ENCODE measurements at places on chromosomes 11 and 22.

DNA sequence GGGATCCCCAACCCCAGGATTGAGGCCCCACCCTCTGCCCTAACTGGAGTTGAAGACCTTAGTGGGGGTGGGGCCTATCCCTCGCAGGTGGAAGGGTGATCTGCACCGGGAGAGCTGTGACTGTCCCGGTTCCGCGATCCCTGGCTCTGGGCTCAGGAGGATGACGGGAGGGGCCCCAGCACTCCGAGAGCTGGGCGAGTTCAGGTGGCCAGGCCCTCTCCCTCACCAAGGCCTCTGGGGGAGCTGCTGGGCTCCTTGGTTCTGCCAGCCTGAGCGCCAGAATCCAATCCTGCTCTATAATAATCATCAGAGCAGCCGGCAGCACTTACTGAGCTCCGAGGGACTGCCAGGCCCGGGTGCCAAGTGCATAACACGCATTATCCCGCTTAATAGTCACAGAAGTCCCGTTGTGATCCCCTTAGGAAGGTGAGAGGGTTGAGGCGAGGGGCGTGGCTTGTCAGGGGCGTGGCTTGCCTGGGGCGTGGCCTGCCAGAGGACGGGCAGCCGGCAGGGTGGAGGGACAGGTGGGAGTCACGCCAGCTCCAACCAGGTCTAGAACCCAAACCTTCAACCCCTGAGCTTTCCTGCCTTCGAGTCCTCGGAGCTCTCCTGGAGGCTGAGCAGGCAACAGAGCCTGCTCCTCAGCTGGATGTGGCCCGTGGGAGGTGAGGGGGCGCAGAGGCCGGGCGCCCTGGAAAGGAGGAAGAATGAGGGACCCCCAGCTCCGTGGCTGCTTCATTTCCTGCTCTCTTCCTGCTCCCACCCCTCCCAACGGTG lies 7.3 kb upstream of the SYT7 start:
- DNase-seq, result peak; percentile 79
- H3K4me1 ChIP-seq, result peaks cover 48% of the 10 kb centered on the region
- peaks cover 47% of the 10 kb centered on the region for H3K27me3 ChIP-seq
- peak overlapping the region; percentile 58 for H3K4me3 ChIP-seq

DNA sequence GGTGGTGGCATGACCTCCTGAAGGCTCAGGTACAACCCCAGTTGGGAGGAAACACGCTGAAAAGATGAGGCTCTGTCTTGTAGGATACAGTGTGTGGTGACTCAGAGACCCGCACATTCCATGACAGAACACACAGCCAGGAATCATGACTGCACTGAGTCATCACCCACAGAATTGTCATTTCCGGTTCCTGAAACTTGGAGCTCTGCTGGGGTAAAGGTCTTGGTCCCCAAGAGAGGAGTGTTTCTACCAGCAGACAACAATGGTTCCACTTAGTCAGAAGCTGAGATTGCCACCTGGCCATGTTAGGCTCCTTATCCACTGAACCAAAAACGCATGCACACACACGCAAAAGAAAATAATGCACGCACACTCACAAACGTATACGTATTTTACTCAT lies 31.5 kb upstream of the CYB5R3 start:
- no peak overlapping the region for H3K27ac ChIP-seq
- H3K4me1 ChIP-seq, result peaks cover 40% of the 10 kb centered on the region
- no peak for DNase-seq

DNA sequence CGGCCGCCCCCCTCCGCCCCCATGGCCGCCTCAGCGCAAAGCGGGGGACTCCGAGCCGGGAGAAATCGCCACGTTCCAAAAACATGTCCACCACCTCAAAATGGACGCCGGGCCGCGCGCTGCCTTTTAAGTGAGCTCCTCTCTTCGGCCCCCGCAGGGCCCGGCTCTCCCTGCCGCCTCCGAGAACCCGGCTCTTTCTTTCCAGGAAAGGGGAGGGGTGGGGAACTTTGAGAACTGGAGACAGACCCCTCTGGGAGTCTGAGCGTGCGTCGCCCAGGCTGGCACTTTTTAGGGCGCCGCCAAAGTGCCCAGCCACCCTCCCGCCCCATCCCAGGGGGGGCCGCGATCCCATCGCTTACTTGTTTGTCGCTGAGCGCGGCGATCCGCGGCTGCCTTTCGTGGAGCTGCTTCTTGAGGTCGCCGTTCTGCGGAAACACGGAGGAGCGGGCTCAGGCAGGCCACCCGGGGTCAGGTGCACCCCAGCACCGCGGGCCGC lies 1.6 kb downstream of the PHF21B start:
- peak; percentile 65 for DNase-seq
- H3K4me3 ChIP-seq, result peak overlapping the region; percentile 80
- no peak overlapping the region for H3K27ac ChIP-seq
- peaks cover 52% of the 10 kb centered on the region for H3K4me1 ChIP-seq
- peaks cover 22% of the 10 kb centered on the region for H3K36me3 ChIP-seq

DNA sequence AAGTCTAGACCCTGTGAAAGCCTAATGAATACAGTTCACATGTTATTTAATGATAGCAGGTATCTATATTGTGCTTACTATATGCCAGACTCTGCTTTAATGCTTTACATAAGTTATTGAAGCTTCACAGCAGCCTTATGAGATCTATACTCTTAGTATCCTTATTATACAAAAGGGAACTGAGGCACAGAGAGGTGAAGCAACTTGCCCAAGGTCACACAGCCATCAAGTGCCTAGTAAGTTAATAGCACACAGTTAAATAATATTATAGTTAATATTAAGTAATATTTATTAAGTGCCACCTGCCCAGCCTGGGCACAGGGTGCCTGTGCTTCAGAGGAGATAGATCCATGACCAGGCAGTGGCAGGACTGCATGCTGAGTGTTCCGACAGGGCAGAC lies 78.1 kb downstream of the TP53I11 start:
- H3K4me1 ChIP-seq, result peaks cover 29% of the 10 kb centered on the region
- peaks cover 10% of the 10 kb centered on the region for H3K27me3 ChIP-seq
- peaks cover 12% of the 10 kb centered on the region for H3K36me3 ChIP-seq
- no peak overlapping the region for H3K27ac ChIP-seq

DNA sequence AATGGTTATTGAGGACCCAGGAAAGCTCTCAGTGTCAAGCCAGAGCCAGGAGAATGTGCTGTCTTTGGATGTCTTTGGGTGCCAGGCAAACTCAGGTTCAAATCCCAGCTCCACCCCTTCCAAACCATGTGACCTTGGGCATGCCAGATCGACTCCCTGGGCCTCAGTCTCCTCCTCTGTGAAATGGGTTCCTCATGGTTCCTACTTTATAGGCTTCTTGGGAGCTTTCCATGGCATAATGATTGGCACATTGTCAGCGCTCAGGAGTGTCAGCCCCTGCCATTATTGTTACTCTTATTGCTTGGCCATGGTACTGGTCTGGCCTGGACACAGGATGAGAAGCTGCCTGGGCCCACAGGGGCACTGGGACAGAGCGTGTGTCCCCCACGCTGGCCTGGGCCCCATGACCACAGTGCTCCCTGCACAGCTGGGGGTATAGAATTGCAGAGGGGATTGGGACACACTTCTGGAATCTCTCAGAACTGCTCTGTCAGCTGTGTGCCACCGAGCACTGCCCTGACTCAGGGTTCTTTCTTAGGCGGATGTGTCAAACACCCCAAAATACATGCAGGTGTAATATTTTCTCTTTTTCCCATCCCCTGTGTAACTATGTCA lies 37.6 kb upstream of the CRYBB3 start:
- no peaks in the 10 kb centered on the region for H3K27me3 ChIP-seq
- H3K4me1 ChIP-seq, result peaks cover 10% of the 10 kb centered on the region
- H3K36me3 ChIP-seq, result no peaks in the 10 kb centered on the region
- no peak for DNase-seq
- H3K4me3 ChIP-seq, result no peak overlapping the region
- H3K27ac ChIP-seq, result no peak overlapping the region

DNA sequence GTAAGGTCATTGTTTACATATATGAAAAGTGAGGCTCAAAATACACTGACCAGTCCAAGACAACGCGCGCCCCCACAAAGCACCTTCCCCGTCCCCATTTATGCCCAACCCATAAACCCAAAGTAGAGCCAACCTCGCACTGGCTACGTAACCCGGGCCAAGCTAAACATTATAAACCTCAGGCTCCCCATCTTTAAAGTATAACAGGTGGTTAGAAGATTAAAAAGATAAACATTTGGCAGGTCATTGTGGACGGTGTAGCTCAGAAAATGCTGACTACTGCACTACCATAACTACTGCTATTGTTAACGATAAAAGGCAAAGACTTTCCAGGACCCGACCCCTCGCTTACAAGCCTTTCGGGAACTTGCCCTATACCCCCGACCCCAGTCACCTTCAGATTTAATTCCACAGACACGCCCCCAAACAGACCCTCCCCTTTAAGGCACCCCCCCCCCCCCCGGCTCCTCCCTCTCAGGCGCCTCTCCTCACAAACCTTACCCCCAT lies 470 bp downstream of the NUMA1 start:
- peak overlapping the region; percentile 96 for H3K4me3 ChIP-seq
- no peak for DNase-seq
- H3K36me3 ChIP-seq, result peaks cover 20% of the 10 kb centered on the region
- peak overlapping the region; percentile 99 for H3K27ac ChIP-seq

- H3K27me3 ChIP-seq, result peaks cover 11% of the 10 kb centered on the region
- no peak for DNase-seq
- peak overlapping the region; percentile 88 for H3K27ac ChIP-seq
- H3K4me1 ChIP-seq, result peaks cover 55% of the 10 kb centered on the region
Observed at GRCh38 chr22:35451592-35451991, 51.7 kb downstream of the MCM5 start.

- no peak overlapping the region for H3K4me3 ChIP-seq
- H3K27me3 ChIP-seq, result peaks cover 48% of the 10 kb centered on the region
- no peaks in the 10 kb centered on the region for H3K36me3 ChIP-seq
- DNase-seq, result peak; percentile 60
- peaks cover 25% of the 10 kb centered on the region for H3K4me1 ChIP-seq
Observed at GRCh38 chr11:61577383-61578118, 3.3 kb downstream of the SYT7 start.

GRCh38 chr22:29727131-29727523 lies 7.3 kb downstream of the CABP7 start:
- no peak overlapping the region for H3K27ac ChIP-seq
- H3K36me3 ChIP-seq, result no peaks in the 10 kb centered on the region
- DNase-seq, result peak; percentile 77
- no peak overlapping the region for H3K4me3 ChIP-seq
- H3K27me3 ChIP-seq, result peaks cover 45% of the 10 kb centered on the region

DNA sequence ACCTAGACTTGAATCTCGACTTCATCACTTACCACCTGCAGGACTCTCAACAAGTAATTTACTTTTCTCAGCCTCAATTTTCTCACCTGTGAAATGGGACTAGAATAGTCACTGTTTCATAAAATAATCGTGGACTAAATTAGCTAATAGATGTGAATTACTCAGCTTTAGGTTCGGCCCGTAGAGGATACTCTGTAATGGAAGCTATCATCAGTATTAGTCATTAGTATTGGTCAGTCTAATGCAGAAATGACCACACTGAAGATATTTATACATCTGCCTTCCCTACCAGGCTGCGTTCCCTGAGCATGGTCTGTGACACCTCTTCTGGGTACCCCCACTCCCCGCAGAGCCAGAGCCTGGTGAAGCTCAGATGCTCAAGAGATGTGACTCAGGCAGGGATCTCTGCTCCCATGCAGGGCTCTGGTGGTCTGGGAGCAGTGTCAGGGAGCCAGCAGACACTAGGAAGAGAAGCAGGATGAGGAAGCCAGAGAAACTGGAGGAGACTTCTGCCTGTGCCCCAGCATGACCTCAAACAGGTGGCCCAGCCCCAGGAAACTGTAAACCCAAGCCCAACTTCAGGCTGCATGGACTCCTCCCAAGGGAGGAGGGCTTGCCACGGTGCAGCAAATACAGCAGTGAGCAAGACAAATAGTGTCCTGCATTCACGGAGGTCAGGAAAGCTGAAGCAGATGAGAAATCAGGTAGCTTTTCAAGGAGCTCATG lies 88.0 kb upstream of the E2F8 start:
- no peak overlapping the region for H3K27ac ChIP-seq
- peaks cover 21% of the 10 kb centered on the region for H3K4me1 ChIP-seq
- H3K36me3 ChIP-seq, result no peaks in the 10 kb centered on the region
- no peak overlapping the region for H3K4me3 ChIP-seq
- peaks cover 23% of the 10 kb centered on the region for H3K27me3 ChIP-seq

GRCh38 chr22:25942856-25943411 lies 200.9 kb downstream of the MYO18B start:
- DNase-seq, result no peak
- peak overlapping the region; percentile 45 for H3K27ac ChIP-seq
- H3K36me3 ChIP-seq, result no peaks in the 10 kb centered on the region
- peaks cover 33% of the 10 kb centered on the region for H3K4me1 ChIP-seq

DNA sequence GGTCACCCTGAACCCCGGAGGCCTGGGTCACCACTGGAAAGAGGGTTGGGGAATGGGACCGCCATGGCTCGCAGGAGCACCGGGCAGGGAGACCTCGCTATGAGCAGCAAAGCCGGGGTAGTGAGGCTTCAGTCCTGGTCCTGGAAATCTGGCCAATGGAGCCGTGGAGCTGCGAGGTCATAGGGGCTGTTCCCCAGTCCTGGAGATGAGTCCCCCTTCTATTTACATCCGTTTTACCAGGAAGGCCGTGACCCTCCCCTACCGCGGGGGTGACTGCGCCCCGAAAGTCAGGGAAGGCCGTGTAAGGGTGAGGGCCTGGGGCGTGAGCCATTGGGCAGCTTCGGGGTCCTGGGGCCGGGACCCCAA lies 449 bp downstream of the PIDD1 start:
- H3K4me3 ChIP-seq, result peak overlapping the region; percentile 78
- H3K36me3 ChIP-seq, result no peaks in the 10 kb centered on the region
- no peak for DNase-seq
- H3K27ac ChIP-seq, result no peak overlapping the region

DNA sequence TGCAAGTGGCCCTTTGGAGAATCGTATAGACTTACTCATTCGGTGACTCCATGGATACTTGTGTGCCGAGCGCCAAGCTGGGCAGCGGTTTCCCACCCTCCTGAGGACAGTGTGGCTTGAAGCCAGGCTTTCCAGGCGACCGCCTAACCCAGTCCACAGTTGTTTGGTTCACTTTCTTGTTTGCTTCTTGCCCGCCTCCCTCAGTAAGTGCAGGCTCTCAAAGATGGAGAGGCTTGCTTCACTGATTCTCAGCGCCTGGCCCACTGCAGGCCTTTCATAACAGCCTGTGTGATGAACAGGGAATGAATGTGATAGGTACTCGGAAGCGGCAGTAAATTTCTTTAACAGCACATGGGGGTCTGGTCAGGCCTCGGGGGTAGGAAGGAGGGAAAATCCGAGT lies 11.2 kb upstream of the MDK start:
- H3K36me3 ChIP-seq, result peaks cover 14% of the 10 kb centered on the region
- H3K4me3 ChIP-seq, result no peak overlapping the region
- no peak for DNase-seq
- no peak overlapping the region for H3K27ac ChIP-seq
- peaks cover 48% of the 10 kb centered on the region for H3K4me1 ChIP-seq
